Stimulated activated naive CD4-positive, alpha-beta T cell treated with Interleukin-2 at 50 U/mL for 16 hours (primary cell): ENCODE measurements at places on chromosomes 1 and 21.
A peak's percentile ranks its signal among the peaks of the same experiment; 100 is the strongest.

DNA sequence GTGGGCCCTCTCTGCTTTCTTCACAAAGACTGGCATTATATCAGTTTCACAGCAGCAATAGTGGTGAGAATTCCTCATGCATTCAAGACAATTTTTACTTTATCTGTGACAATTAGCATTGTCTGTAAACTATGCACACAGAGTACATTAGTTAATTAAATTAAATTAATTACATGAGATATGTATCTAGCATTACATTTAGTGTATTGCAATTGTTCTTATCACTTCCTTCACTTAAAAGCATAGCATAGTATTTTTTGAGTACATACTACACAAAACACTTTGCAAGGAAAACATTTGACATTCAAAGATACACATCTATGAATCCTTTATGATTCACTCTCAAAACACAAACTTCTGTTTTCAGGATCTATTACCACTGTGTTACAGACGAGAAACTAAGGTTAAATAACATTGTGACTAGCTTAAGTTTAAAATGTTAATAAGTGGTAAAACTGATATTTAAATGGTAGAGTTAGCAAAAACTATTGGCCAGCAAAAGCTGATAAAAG, 1542.6 kb downstream of the PLA2G4A start:
- DNase-seq, result no peak

GRCh38 chr1:222331765-222332164, 216.1 kb downstream of the HHIPL2 start:
- no peak for DNase-seq

DNA sequence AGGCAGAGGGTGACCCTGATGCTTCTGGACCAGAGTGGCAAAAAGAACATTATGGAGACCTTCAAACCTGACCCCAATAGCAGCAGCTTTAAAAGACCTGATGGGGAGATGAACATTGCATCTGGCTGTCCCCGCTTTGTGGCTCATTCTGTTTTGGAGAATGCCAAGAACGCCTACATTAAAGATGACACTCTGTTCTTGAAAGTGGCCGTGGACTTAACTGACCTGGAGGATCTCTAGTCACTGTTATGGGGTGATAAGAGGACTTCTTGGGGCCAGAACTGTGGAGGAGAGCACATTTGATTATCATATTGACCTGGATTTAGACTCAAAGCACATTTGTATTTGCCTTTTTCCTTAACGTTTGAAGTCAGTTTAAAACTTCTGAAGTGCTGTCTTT, 45.8 kb downstream of the TRAF5 start:
- no peak for DNase-seq

DNA sequence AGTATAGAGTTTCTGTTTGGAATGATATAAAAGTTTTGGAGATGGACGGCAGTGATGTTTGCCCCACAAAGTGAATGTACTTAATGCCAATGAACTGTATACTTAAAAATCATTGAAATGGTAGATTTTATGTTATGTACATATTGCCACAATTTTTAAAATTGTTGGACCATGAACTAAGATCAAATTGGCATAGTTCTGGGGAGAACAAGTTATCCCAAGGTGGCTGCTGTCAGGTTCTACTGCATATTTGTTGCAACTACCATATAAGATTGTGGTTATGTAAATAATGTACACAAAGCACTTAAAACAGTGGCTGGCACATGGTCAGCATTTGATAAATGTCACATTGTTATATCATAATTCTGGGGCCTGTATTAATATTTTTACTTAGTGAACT, 466.4 kb downstream of the SIPA1L2 start:
- DNase-seq, result no peak

DNA sequence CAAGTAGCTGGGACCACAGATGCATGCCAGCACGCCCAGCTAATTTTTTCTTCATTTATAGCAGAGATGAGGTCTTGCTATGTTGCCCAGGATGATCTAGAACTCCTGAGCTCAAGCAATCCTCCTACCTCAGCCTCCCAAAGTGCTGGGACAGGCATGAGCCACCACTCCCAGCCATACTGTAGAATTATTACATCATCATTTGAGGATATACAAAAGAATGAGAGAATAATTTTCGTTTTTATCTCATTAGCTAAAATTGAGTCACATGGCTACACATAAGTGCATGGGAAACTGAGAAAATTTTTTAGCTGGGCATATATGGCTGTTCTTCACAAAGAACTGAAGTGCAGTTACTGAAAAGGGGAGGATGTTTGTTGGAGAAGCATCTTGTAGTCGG, 21.2 kb downstream of the STXBP3 start:
- no peak for DNase-seq

DNA sequence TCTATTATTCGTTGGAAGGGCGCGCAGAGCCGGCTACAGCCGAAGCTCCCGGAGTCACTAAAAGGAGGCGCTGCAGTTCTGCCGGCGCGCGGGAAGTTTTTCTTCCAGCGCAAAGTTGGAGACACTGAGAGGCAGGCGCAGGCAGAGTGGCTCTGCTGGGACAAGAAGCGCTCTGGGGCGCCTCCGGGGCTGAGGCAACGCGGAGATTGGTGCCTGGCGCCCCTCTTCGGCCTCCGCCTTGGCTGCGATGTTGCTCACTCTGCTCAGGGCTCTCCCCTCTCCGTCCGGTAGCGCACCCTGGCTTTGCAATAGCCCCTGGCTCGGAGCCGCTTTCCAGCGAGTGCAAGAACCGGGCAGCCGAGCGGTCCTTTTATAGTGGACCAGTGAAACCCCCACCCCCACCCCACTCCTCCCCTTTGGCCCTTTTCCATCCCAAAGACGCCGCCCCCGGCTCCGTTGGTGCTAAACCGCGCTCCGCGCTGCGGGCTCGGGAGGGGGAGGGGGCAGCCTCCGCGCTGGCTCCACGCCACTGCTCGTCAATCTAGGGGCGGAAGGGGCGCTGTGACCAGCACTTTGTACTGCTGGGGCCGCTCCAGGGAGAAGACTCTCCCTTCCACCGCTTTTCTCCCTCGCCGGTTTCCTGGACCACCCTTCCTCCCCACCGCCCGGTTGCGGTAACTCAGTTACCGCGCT, at the start of gene ADAMTS1:
TSS of gene ADAMTS1 (minus strand) at position 344 of the 693 bp plus-strand sequence. CDS start 455 bp downstream, outside the sequence.
- no peak for DNase-seq

- no peak for DNase-seq
These were observed 3.5 kb upstream of the PIGV start for GRCh38 chr1:26784023-26784871.

GRCh38 chr21:31213787-31214186, 130.3 kb downstream of the TIAM1 start:
- DNase-seq, result no peak

GRCh38 chr1:226553266-226553923, 4.8 kb downstream of the STUM start:
- no peak for DNase-seq

- no peak for DNase-seq
These were observed 3.2 kb downstream of the ANGPTL1 start for GRCh38 chr1:178867670-178868069.

DNA sequence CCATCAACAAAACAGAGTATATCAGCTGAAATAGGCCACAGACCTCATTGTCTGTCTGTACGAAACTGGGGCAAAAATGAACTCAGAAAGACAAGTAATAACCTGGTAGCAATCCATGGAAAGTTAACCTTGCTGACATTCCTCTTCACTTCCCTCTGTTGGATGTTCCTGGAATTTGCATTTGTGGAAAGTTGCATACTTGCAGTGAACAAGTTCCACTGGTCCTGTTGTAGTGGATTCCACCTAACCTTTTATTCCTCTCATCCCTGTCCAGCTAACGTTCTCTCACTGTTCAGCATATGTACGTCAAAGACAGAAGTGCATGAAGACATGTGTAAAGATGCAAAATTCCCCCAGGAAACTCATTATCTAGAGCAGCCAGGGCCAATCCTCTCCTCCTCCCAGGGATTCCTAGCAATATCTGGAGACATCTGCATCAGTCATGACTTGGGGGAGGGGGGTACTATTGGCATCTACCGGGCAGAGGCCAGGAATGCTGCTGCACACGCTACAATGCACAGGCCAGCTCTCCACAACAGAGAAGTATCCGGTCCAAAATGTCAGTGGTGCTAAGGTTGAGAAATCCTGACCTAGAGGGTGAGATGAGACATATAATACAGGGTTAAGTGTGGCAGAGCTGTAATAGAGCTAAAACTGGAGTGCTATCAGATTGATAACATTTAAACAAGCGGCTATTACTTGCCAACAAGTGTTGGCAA, 8.2 kb downstream of the LPAR3 start:
- no peak for DNase-seq

DNA sequence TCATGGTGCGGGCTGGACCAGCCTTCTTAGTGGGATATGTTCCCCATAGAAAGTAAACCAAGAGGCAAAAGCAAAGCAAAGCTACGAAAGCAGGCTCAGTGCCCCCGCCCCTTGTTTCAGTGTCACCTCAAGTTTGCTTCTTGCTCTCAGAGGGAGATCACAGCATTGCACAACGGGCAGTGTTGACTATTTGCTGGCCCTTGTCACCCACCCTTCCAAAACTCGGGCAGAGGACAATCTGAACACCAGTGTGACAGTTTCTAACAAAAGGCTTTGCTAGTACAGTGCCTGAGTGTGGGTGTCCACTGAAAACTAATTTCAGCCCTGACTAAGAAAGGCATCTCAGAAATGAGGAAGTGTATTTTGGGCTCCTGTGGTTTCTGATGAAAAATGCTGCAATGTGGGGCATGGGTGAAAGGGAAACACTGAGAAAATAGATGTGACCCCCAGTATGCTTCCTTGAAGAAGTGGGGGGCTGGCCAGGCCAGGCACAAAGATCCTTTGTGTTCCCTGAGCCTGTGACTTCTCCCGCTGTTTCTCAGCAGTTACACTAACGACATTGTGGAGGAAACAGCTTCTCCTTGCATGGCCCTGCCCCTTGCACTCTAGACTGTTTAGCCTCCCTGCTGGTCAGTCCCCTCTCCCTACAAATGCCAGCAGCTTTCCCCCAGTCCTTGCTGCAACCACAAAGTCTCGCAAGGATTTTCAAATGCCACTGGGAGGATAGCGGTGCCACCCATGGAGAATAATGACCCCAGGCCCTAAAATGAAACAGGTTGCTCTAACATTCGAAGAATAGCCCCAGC, 33.3 kb upstream of the KCNE1 start:
- no peak for DNase-seq

DNA sequence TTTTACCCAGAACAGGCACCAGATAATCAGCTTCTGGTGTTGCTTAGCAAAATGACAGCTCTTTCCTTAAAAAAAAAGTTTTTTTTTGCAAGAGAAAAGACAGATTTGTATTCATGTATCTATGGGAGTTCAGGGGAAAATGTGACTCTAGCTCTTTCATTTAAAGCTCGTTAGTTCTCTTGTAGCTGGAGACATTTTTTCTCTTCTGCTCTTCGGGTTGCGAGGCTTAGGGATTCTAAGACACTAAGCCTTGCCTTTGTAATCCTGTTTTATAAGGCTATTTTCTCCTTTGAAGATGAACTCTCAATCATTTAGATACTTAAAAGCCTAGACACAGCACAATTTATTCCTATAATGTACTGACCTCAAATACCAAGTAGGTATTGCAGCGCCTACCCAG, 40.3 kb upstream of the EDARADD start:
- no peak for DNase-seq

GRCh38 chr1:23187637-23188036, 19.0 kb upstream of the LUZP1 start:
- no peak for DNase-seq

- DNase-seq, result peak; percentile 61
These were observed 50.6 kb upstream of the LYST start for GRCh38 chr1:235917267-235917811.

GRCh38 chr1:93844262-93845045, 34.6 kb downstream of the DNTTIP2 start:
- no peak for DNase-seq

GRCh38 chr1:96090134-96090533, 631.5 kb upstream of the PTBP2 start:
- DNase-seq, result no peak

DNA sequence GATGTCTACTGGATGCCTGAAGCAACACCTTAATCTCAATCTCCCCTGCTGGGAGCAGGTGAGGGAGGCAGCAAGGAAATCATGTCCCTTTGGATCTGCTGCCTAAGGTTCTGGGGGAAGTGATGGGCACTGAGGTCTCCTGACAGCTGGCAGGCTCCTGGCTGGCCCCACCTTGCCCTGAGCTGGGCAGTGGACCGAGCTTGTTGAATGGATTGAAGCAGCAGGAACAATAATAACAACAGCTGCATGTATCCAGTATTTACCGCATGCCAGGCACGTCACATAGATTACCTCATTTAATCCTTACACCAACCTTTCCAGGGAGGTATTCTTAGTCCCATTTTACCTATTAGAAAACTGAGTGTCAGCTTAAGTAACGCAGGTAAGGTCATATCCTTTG, 133.9 kb downstream of the PLXNA2 start:
- DNase-seq, result no peak

DNA sequence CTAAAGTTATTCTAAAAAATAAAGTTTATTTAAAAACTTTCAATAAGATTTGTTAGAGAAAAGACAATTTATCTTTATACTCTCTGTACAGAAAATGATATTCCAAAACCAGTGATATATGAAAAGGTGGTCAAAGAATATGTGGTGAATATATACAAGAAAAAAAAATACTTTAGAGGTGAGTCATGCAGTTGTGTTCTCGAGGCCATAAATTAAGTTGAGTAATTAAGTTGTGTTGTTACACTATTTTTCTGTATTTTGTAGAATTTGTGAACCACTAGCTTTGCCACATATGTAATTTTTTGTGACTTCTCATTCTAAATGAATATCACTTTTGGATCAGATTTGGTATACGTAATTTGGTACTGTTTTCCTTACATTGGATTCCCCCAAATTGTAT, 23.6 kb upstream of the DUSP10 start:
- no peak for DNase-seq

- no peak for DNase-seq
These were observed 3.9 kb upstream of the SFN start for GRCh38 chr1:26858891-26859640.

GRCh38 chr21:39108291-39109162, 74.7 kb downstream of the PSMG1 start:
- DNase-seq, result no peak

DNA sequence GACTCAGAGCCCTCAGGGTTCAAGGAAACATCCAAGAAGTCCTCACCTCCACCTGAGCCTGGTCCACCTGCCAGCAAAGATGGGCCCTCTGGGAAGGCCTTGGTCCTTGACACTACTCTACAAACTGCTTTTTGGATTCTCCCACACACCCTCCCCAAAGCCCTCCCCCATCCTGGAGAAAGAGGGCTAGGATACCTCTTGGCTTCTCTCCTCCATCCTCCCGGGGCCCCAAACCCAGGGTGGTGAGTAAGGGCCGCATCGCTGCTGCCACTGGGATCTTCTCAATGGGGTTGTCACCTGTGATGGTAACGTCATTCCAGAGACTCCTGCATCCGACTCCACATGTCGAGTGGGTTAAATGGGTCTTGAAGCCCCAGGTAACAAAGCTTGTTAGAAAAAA, 26.6 kb downstream of the MATN1 start:
- no peak for DNase-seq

GRCh38 chr1:169886931-169887330, 6.8 kb downstream of the SCYL3 start:
- DNase-seq, result no peak

- DNase-seq, result no peak
These were observed 54.9 kb downstream of the NRIP1 start for GRCh38 chr21:15009837-15010363.
